Natural killer cell (primary cell): ENCODE measurements at places on chromosomes 7 and 10. TPM values are rescaled to one million over a fixed set of nuclear protein-coding genes. Genes with fewer than 3 reads are reported as not detected.

CALML5 gene
- not detected for total RNA-seq

DNA sequence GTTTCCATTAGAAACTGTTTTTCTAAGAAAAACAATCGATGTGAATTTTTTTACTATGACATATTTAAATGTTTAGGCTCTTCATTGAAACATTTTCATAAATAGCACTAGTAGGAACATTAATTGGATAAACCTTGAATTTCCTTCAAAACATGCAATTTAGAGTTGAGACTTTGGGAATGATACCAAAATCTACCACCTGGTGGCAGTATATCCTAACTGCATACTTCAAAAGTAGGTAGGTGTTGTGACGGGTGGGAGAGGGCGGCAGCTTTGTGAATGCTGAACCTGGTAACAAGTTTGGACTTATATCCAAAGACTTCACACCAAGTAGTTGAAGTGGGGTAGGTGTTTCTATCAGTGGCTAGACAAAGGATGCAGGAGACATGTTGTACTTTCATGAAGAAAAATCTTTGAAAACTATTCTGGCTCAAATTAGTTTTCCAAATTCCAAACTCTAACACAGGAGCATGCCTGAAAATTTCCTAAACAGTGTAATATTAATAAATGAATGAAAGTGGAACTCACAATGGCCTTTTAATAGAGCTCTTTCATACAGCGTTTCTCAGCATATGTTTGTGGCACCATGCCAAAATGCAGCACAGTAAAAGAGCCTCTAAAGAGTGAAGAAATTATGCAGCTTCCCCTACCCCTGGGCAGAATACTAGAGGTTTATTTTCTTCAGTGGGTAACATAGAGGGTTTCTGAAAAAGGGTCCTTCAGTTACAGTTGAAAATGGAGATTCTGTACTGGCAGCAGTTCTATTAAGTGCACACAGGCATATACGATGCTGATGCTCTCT lies 201.0 kb upstream of the TPK1 start:
- DNase-seq: no peak

DNA sequence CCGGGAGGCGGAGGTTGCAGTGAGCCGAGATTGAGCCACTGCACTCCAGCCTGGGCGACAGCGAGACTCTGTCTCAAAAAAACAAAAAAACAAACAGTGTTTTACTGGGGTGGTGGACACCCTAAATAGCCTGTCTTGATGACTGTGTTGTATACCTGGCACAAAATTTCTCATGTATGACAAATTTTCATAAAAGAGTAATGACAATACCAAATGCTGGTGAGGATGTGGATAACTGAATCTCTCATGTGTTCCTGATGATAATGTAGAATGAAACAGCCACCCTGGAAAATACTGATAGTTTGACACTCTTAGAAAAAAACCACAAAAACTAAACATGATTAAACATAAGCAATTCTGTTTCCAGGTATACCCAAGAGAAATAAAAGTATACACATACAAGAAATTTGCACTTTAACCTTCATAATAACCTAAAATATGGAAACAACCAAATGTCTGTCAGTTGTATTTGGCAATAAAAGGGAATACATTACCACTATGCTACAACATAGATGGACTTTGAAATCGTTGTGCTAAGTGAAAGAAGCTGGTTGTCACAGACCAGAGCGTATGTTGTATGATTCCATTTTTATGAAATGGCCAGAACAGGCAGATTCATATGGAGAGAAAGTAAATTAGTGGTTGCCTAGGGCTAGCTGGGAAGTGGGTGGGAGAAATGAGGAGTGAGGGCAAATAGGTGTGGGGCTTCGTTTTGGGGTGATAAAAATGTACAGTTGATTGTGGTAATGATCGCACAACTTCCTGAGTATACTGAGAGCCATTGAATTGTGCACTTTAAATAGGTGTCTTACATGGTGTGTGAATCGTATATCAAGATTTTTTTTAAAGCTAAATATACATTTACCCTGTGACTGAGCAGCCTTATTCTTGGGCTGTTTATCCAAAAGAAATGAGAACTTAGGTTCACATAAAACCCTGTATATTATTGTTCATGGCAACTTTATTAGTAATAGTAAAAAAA lies 12.5 kb downstream of the WDR37 start:
- no peak for DNase-seq

- no peak for DNase-seq
Observed at GRCh38 chr7:141511316-141511675, 39.9 kb upstream of the AGK start.

GRCh38 chr10:72331575-72332422 lies 22.9 kb downstream of the DNAJB12 start:
- peak; percentile 96 for DNase-seq

- no peak for DNase-seq
Observed at GRCh38 chr7:127473409-127473808, 80.9 kb upstream of the ZNF800 start.

GRCh38 chr7:26619348-26619984 lies 244.9 kb downstream of the SKAP2 start:
- DNase-seq: no peak
